ENCODE measurements at places on chromosomes 6 and 20.

GRCh38 chr6:73648166-73648565 lies 5.6 kb downstream of the SLC17A5 start:
- no peak for DNase-seq

DNA sequence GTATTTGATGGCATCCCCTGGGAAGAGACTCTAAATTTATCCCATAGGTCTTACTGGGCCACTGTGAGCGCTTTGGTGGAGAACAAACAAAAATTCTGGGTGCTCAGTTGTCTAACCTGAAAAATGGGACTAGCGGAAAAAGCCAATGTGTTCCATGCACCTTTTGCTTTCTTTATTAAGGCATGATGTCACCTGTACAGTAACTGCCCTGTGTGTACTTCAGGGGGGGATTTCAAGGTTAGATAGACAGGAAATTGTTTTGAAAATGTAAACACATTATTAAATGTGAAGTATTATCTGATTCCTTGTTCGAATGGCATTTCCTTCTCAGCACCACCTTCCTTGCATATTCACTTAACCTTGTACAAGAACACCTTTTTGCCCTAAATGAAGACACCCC lies 1.2 kb upstream of the EDN1 start:
- DNase-seq, result no peak

DNA sequence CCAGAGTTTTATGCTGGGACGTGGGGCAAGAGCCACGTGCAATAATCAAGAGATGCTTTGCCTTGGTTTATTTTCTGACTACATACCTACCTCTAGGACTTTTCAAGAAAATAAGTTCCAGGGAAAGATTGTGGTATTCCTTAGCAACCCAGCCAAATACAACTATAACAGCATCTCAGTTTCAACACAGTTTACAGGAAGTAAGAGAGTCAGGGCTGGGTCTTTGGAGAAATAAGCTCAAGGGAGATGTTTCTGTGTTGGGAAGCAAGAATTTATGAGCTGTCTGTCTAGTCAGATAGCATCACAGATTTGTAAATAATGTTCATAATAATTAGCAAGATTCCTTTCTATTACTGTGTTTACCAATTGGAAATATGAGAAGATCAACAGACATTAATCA lies 35.1 kb downstream of the MAP3K5 start:
- DNase-seq, result no peak

DNA sequence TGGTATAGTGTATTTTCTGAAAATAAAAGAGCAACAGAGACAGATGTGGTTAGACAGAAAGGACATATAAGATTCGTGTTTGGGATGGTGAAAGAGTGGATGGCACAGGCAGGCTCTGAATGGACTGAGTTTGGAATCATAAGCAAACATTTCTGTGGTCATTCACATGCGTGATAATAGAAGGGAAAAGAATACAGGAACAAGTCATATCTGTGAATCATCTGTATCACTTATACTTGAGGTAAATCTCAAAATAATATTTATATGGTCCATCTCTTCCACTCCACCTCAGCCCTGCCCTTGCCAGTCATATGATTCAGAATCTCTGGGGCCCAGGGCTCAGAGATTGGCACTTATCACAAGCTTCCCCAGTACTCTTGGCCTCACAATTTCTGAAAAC lies 535.1 kb downstream of the BCKDHB start:
- DNase-seq, result no peak

DNA sequence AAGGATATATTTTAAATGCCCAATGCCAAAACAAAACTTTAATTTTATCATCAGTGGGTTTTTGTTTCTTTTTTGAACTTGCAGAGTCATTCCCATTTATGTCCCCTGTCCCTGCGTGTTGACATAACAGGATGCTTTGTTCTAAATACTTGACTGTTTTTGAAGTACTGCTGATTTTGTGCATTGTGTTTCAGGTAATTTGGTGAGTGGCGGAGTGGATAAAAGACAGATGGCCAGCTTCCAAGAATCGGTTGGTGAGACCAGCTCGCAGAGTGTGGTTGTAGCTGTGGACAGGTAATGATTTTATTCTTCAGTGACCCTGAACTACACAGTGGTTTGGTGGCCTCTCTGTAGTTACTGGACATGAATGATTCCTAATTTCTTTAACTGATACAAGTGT lies 50.5 kb upstream of the CSE1L start:
- no peak for DNase-seq
